ENCODE measurements at places on chromosomes 13 and 19. TPM values are rescaled to one million over a fixed set of nuclear protein-coding genes. Genes with fewer than 3 reads are reported as not detected.

DNA sequence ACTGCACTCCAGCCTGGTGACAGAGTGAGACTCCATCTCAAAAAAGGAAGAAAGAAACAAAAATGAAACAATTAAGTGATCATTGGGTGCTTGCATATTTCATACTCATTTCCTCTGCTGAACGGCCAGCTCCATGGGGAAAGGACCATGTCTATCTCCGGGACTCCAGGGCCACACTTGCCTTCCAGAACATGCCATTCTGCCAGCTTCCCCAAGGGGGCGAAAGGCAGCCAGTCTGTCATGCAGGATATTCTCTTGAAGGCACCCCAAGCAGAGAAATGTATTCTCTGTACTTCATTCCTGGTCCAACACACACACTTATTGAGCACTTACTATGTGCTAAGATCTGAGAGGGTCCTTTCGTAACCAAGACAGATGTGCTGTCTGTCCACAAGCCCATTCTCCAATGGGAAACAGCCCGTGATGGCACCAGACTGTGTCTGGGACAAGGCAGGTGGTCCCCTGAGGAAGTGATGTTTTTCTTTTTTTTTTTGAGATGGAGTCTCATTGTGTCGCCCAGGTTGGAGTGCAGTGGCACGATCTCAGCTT is 10.2 kb upstream of the CARM1 start:
- no peak for DNase-seq

- DNase-seq: no peak
These were observed 5.6 kb downstream of the ZAR1L start for GRCh38 chr13:32309312-32310133.

GRCh38 chr19:19540064-19540714 is 2.1 kb downstream of the CILP2 start:
- DNase-seq: no peak

DNA sequence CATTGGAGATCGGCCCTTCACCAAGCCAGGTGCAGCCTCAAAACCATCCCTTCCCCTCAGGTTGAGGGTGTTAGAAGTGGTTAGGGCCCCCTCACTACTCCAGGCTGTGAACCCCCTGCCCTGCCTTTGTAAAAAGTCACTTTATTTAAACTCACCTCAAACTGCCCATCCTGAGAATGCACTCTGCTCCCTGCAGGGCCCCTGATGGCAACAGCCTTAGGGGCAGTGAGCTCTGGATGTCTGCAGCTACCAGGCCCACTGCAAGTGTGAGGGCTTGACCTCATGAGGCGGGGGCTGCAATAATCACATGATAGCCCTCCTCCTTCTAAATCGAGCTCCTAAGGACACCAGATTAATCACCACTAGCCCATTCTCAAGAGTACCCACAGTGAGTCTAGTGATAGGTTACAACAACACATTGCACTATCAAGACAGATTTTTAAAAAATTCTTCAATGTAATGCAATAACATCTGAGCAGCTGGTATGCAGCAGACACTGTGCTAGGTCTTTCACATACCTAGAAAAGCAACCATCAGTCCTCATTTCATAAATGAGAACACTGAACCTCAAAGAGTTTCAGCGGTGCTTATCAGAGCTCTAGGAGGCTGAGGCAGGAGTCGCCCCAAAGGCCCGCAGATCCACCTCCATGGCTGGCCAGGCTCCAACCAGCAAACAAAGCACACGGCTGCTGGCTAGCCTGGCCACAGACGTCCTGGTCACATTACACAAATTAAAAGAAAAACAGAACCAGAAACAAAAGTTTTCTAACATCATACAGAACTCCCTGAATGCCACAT is 26.0 kb downstream of the SLC7A1 start:
- DNase-seq: no peak

The MYADM gene
- polyA plus RNA-seq: 79.8 TPM

All from renal pelvis (tissue), 12 donors.